Fibroblast of skin of abdomen (primary cell): ENCODE measurements at places on chromosomes 5 and 9.

DNA sequence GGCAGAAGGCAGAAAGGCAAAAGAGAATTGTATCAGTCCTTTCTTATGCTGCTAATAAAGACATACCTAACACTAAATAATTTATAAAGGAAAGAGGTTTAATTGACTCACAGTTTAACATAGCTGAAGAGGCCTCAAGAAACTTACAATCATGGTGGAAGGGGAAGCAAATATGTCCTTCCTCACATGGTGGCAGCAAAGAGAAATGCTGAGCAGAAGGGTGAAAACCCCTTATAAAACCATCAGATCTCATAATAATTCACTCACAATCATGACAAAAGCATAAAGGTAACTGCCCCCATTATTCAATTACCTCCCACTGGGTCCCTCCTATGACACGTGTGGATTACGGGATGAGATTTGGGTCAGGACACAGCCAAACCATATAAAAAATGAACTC lies 312.5 kb upstream of the PTGER4 start:
- no peak for DNase-seq

GRCh38 chr5:118553662-118554061 lies 434.7 kb downstream of the DTWD2 start:
- peak; percentile 100 for DNase-seq

GRCh38 chr5:93340881-93341280 lies 240.1 kb downstream of the NR2F1-AS1 start:
- no peak for DNase-seq

DNA sequence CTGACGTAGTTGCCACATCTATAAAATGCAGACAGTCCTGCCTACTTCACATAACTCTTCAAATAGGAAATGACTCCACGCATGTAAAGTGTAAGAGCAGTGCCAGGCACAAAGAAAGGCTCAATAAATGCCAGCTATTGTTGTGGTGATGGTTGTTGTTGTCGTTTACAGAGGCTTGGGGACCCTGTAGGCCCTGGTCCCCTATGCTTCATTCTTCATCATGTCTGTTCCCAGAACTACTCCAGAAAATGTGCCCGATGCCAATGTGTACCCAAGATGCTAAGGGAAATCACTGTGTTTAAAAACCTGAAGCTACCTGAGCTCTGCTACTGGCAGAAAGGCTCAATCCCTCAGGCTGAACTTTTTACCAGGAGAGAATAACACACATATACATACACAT lies 9.1 kb downstream of the SLIT3 start:
- DNase-seq = no peak

GRCh38 chr5:87022415-87022814 lies 245.3 kb upstream of the RASA1 start:
- DNase-seq = no peak

DNA sequence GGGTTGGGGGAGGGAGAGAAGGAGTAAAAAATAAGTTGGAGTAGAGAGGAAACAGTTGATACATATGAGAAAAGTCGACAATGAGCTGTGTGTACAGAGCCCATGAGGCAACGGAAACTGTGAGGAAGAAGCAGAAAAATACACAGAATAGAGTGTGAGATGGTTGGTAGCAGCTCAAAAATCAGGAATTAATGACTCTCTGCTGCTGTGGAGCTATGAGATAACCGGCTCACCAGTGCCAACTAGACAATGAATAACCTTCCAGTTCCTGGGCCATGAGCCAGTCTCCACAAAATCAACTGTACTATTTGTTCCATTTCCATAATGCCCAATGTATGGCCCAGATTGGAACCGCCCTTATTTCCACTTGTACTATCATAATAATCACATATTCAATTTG lies 53.1 kb upstream of the NREP start:
- DNase-seq = no peak

DNA sequence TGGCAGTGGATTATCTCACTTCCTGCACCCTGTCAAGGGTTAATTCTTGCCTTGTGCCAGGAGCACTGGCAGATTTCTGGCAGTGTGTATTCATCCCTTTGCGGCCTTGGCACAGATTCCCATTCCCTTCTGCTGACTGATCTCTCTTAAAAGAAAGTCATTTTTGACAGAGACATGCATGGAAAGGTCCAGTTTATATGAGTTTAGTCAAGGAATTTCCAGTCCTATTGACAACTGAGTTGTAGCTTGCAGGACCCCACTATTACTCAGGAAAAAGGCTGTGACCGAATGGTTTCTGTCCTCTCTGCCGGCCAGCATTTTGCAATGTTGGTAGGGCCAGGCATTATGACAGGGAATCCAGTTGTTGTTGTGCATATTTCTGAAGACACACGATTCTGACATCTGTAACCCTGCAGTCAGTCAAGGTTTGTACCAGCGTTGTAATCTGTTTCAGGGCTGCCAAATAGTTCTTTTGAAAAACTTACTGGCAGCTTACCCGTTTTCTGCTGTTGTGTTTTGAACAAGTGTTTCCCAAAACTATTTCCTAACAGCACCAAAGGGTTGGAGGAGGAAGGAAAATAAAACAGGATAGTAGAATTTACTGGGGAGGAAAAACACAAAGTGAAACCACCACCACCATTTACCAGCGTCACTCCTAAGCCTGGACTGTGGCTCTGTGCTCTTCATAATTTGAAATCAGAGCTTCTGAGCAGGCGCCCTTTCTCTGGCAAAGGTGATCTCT lies 243.4 kb upstream of the KLF4 start:
- peak; percentile 69 for DNase-seq

DNA sequence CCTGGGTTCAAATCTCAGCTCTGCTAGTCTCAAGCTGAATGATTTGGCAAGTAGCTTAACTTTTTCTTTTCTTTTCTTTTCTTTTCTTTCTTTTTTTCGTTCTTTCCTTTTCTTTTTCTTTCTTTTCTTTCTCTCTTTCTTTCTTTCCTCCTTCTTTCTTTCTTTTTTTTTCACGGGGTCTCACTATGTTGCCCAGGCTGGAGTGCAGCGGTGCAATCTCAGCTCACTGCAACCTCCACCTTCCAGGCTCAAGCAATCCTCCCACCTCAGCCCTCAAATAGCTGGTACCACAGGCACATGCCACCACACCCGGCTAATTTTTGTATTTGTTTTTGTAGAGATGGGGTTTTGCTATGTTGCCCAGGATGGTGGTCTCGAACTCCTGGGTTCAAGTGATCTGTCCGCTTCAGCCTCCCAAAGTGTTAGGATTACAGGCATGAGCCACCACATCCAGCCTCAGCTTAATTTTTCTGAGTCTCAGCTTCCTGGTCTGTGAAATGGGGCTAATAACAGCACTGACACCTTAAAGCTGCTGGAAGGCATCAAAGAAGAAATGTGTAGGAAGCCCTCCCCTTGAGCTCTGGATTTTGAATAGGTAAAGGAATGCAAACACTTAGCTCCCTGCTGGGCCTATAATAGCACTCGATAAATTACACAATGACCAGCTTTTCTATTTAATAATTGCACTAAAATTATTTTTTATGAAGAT lies 17.5 kb upstream of the PPARGC1B start:
- no peak for DNase-seq

GRCh38 chr9:20197976-20198685 lies 409.3 kb upstream of the SLC24A2 start:
- DNase-seq = peak; percentile 22

DNA sequence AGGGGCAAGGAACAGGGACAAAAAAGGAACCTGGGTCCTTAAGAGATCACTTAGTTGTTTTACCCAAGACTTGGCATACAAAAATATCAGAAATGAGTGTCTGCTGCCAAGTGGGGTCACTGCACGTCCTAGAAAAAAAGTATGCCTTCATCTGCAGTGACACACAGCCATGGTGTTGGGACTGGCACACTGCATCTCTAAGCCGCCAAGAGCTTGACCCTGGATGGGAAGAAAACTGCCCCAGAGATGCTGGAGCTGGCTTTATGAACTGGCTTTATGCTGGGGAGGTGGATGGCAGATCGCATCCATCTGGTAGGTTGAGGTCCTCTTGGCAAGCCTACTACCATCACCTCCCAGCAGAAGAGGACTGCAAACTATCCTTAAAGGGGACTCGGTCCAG lies 51.7 kb downstream of the IRF1 start:
- no peak for DNase-seq

- peak; percentile 20 for DNase-seq
Measured at GRCh38 chr9:2281031-2281802, 266.1 kb downstream of the SMARCA2 start.

- DNase-seq = peak; percentile 32
Measured at GRCh38 chr5:74865804-74866595, at the start of gene FAM169A. Gene FAM169A, minus strand, starts transcription at chr5:74866387. Its CDS starts 24,711 bp downstream, at chr5:74841676.

GRCh38 chr5:103424026-103424425 lies 138.6 kb downstream of the NUDT12 start:
- no peak for DNase-seq

- no peak for DNase-seq
Measured at GRCh38 chr5:82313016-82313415, 34.9 kb upstream of the RPS23 start.

DNA sequence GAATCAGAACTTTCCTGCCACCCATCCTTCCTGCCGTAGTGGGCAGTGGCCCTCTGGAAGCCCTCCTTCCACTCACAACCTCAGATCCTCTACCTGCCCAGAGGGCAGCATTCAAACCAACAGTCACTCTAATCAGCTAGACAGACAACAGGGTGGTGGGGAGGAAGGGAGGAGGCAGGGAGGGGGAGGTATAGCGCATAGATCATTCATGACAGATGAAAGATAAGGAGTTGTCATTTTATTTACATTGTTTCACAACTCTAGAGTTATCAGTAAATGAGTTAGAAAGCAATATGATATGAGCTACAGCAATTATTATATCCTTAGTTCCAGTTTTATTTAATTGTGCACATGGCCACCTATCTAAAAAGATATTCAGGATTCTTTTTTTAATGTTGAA lies 852 bp downstream of the IL9 start:
- DNase-seq = no peak

GRCh38 chr5:159849437-159850083 lies 66.7 kb upstream of the ADRA1B start:
- DNase-seq = peak; percentile 84

- DNase-seq = no peak
Measured at GRCh38 chr9:21002040-21002439, 29.4 kb downstream of the HACD4 start.

DNA sequence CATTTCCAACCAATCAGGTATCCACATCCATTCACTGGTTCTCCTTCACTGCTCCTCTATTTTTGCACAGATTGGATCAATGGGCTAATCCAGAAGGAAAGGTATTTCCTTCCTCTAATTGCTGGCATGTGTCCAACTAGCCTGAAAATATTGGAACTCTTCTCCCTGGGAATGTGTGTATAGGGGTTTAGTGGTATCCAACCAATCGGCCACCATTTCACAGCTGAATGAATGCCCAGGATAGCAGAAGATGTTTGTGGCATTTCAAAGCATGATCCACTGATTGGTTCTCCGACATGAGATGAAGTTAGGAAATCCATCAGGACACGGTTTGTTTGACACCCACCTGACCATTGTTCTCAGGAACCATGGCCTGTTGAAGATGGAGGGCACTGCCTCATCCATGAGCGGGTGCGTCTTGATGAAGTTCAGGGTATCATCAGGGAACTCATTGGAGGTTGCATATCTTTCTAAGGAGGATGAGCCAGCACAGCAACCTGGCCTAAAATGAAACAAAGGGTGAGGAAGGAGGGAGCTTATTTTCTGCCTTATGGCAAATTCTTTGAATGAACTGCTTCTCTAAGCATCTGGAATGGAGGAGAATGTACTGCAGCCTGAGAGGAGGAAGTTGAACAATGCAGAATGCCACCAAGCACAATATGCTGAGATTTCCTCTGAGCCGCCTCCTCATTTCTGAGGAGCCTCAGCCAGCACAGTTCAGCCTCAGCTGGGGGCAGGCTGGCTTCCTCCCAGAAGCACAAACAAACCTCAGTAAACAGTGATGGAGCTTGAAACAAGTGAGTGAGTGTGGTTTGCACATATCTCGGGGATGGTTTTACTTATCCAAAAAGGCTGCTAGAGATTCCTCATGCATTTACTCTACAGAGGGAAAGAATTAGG lies 94.6 kb downstream of the SEMA6A start:
- peak; percentile 59 for DNase-seq

DNA sequence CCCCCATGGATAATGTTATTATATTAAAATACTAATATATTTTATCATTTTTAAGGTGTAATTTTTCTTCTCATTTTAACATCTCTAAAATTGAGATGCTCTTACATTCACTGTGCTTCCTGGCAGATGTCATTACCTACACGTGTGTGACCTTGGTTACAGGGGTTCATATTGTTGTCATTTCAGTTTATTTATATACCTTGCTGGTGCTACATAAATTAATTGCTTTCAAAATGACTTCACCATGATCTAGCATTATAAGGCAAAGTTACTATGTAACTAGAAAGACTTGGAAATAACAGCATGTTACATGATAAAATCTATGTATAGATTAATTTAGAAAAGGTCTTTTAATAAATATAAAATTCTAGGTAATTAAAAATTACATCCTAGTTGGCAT lies 60.9 kb downstream of the ARHGEF28 start:
- no peak for DNase-seq

GRCh38 chr5:142445266-142445665 lies 120.4 kb upstream of the SPRY4 start:
- no peak for DNase-seq

GRCh38 chr5:36734422-36734821 lies 128.0 kb downstream of the SLC1A3 start:
- DNase-seq = peak; percentile 17

DNA sequence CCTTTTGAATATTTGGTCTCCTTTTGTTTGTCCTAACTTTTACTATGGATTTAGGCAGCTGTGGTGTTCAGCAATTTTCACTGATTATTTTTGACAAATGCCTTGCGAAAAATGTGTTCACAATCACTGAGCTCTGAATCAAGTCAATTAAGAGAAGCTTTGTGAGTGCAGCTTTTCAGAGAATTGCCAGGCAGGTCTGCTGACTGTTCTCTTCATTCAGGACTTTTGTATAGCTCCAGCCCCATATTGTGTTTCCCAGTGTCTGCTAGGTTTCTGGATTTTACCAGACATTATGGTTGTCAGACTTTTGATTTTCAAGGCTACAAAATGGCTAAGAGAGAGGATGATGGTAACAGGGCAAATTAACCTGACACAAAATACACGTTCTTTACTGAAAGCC lies 1055.9 kb downstream of the CDH18 start:
- no peak for DNase-seq

GRCh38 chr5:138469540-138470321 lies 4.5 kb downstream of the EGR1 start:
- peak; percentile 45 for DNase-seq

DNA sequence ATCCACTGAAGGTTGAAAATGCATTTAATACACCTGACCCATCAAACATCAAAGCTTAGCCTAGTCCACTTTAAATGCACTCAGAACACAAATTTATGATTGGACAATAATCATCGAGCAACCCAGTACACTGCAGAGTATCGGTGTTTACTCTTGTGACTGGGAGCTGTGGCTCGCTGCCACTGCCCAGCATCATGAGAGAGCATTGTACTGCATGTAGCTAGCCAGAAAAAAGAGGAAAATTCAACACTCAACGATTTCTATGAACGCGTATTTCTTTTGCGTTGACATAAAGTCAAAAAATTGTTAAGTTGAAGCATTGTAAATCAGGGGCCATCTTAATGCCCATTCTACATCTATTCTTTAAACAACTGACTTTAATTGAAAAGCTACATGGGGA lies 95.1 kb upstream of the CD180 start:
- DNase-seq = no peak

GRCh38 chr9:121650217-121651007 lies 1.0 kb upstream of the DAB2IP start:
- DNase-seq = peak; percentile 77
